CD8-positive, alpha-beta T cell (primary cell): ENCODE measurements at places on chromosomes 12 and 14.

DNA sequence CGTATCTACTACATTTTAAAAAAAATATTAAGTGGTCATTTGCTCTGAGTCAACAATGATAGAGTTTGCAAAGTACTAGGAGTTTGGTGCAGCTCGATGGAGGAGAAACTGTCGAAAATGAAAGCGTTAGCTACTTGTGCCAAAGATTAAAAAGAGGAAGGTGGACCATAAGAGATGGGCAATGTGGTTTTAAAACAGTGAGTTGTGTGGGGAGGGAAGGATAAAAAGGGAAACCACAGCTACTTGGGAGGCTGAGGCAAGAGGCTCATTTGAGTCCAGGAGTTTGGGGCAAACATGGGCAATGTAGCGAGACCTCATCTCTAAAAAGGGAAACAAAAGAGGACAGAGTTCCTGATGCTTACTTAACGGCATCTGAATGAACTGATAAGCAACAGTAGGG is 18.2 kb upstream of the STRAP start:
- no peak for DNase-seq

DNA sequence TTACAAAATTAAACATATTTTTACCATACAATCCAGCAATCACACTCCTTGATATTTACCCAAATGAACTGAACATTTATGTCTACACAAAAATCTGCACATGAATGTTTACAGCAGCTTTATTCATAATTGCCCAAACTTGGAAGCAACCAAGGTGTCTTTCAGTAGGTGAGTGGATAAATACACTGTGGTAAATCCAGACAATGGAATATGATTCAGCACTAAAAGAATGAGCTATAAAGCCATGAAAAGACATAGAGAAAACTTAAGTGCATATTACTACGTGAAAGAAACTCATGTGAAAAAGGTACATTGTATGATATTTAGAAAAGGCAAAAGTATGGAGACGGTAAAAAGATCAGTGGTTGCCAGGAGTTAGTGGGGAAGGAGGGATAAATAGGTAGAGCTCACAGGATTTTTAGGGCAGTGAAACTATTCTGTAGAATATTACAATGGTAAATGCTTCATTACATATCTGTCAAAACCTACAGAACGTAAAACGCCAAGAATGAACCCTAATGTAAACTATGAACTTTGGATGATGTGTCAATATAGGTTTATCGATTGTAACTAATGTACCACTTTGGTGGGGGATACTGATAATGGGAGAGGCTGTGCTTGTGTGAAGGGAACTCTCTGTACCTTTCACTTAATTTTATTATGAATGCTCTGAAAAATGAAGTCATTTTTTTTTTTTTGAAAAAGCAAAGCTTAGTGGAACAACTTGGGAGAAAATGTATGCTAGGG is 295.7 kb downstream of the CEP128 start:
- DNase-seq: no peak

- DNase-seq: no peak
Measured at GRCh38 chr14:92502541-92503286, 10.9 kb upstream of the RIN3 start.

GRCh38 chr14:104219731-104220214 is 81.4 kb downstream of the KIF26A start:
- DNase-seq: no peak

DNA sequence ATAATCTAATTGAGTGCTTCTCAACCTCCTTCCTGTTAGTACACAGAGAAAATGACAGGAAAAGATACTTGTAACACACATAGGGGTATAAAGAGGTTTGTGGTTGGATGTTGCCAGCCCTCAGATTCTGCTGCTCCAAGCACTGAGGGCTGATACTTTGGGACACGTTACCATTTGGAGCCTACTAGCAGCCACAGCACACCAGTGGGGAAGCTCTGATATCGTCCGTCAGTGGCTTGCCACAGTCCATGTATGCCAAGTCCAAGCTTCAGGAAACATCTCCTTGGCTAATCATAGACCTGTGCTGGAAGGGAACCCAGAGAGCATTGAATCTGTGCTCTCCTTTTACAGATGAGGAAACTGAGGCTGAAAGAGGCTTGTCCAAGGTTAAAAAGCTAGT is 22.3 kb downstream of the B4GALNT3 start:
- DNase-seq: no peak

GRCh38 chr12:52611080-52611468 is 7.3 kb downstream of the KRT73 start:
- DNase-seq: no peak

DNA sequence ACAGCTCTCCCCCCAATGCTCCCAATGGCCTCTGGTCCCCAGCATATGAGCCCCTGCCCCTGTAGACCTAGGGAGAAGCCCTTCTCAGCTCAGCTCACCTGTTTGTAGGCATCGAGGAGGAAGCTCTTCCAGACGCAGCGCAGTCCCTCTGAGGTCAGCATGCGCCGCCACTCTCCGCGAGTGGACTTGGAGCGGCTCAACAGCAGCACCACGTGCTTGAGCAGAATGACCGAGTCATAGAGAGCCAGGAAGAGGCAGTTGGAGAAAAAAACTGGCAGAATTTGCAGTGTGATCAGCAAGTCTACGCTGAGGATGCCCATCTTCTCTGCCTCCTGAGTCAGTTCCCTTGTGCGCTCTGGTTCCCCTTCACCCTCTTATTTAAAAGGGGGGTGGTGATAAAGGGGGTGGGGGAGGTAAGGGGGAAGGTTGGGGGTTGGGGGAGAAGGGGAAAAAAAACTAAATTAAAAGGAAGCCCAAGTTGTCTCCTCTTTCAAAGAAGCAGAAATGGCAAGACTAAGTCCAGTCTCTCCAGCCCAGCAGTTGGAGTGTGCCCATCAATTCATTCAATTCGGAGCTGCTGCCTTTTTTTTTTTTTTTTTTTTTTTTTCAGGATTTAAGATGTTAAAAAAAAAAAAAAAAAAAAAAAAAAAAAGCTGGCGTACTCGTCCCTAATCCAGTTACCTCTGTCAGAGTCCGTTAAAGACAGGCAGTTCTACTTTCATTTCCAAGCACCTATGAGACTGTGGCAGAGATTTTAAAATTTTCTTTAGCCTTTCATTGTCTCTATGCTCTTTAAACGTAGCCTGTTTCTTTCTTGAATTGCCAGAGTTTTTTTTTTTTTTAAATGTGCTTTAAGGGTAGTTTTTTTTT is at the start of gene DIO2:
Gene DIO2 (minus strand): TSS at position 352 of the 870 bp plus-strand sequence. CDS start 32 bp downstream, at position 320.
- DNase-seq: no peak

DNA sequence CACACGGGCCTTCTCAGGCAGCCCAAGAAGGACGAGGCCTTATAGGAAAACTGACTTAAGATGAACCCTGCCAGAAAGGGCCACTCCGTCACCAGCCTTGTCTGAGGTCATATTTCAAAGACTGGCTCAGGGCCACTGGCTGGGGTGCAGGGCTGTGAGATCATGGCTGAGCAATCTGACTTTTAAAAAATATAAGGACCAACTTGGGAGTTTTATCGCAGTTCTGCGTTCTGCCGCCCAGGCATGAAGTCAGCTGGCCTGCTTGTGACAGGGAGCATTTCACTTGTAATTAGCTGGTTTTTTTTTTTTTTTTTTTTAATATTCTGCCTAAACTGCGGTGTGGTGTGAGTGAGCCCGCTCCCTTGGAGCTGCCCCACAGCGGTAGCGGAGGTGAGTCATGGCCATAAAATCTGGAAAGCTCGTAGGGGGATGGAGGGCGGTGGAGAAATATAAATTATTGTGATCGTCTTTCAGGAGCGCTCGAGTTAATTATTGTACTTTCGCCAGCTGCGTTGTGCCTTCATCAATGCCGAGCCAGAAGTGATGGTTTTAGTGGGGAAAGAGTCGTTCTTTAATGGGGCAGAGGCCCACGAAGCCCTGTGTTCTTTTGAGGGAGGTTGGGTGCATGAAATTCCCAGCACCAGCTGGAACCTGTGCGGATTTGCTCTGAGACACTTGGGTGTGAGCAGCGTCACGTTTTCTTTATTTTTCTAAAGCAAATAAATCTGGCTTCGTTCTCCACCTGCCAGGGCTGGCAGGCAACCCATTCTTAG is 231.9 kb downstream of the C12orf75 start:
- no peak for DNase-seq

DNA sequence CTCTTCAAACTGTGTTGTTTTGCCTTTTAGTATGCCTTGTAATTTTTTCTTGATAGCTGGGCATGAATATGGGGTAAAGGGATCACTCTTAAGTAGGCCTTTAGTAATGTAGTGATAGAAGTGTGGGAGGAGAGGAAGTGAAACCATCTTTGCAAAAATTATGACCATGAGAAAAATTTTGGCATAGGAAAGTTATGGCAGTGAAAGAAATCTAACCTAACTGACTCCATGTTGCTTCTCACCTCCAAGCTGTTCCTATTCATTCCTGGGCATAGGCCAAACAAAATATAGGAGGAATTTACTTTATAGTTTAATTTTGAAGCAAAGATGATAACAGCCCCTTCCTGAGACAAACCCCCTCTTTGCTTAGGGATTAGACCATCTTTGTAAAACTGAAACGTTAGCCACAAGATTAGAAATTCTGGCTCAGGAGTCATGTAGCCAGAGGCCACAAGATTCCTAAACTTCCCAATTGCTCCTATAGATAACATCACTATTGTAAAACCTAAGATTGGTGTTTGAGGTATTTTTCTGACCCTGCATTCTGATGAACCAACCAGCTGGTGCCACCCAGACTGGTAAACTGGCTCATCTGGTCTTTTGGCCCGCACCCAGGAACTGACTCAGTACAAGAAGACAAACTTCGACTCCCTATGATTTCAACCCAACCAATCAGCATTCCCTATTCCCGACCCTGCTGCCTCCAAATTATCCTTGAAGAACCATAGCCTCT is 45.8 kb downstream of the CRADD start:
- no peak for DNase-seq

GRCh38 chr12:22562036-22563028 is 18.0 kb upstream of the C2CD5 start:
- no peak for DNase-seq

DNA sequence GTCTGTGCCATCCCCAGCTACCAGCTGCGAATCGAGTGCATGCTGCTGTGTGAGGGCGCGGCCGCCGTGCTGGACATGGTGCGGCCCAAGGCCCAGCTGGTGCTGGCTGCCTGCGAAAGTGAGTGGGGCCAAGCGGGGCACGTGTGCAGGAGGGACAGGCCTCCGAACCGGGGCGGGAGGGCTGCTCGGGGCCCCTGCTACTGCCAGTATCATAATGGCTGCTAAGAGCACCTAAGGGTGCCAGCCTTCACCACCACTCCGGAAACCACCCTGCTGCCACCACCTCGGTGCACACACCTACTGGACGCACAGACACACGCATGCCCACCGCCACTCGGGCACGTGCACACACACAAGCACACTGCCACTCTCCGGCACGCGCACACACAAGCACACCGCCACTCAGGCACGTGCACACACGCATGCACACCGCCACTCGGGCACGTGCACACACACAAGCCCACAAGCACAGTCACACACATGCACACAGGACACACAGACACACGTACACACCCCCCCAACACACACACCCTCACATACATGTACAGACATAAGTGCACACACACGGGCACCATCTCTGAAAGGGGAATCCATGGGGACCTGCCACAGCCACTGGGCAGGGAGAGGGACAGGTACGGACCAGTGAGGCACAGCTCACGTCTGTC is 13.8 kb upstream of the ADSS1 start:
- no peak for DNase-seq

DNA sequence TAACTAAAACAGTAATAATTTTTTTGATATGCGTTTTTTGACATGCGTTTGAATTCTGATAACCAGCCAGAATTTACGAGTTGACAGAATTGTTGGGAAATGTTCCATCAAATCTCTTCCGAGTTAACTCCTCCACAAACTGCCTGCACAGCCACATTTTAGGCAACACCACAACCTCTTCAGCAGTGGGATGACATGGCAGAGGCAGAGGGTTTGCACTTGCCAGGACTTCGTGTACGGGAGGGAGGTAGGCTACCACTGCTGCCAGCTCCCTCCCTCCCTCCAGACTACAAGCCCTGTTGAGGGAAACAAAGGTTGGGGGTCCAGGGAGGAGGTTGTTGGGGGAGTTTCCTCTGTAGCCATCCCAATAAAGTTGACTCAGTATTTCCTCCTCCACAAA is 14.5 kb upstream of the ACTR6 start:
- no peak for DNase-seq

DNA sequence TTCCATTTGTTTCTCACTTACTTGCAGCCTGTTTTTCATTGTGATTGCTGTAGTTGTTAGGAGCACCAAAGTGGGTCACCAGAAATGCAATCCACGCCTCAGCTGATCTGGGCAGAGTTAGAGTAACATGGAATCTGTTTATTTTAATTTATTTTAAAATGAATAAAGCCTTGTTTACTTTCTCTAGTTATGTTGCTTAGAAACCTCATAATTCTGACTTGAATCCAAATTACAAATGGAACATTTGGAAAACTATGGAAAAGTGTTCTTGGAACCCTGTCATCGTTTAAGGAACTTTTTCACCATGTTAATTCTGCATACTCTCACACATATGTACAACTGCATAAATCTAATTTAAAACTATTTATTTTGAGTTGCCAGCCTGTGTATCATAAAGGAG is 92.2 kb upstream of the DAAM1 start:
- DNase-seq: no peak

GRCh38 chr12:41966001-41966400 is 178.7 kb downstream of the GXYLT1 start:
- DNase-seq: no peak

DNA sequence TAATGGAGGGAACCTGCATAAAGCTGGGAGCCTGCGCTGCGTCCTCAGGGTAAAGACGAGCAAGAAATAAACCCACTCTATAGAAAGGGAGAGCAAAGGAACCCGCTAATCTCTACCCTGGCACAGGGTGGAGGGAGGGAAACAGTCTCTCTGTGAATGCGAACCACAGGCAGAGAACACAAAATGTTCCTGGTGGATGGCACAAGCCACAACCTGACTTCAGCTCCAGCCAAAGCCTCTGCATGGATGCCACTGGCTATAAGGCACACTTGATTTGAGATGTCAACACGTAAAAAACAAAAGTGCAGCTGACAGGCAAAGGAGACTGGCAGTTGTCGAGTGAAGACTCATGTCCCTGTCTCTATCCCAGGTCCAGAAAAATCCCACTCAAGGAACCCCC is 32.4 kb downstream of the CHGA start:
- no peak for DNase-seq

- DNase-seq: no peak
Measured at GRCh38 chr12:80636832-80637231, 70.6 kb upstream of the MYF6 start.

DNA sequence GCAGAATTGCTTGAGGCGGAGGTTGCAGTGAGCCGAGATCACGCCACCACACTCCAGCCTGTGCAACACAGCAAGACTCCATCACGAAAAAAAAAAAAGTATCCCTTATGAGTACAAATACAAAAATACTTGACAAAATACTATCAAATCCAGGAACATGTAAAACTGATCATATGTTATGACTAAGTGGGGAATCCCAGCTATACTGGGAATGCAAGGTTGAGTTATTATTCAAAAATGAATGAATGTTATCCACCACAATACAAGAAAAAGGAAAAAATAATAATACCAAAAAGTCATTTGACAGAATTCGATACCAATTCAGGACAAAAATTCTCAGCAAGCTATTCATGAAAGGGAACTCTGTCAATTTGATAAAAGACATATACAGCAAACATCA is 32.6 kb downstream of the MOK start:
- no peak for DNase-seq
